Stimulated activated CD4-positive, alpha-beta T cell treated with anti-CD3 and anti-CD28 coated beads, Interleukin-12 subunit alpha, Interleukin-12 subunit beta, amount 100 ng/mL, for 24 hours (primary cell): ENCODE measurements at places on chromosomes 4 and X.

- DNase-seq, result no peak
Observed at GRCh38 chrX:130702867-130703707, 199.9 kb downstream of the ENOX2 start.

DNA sequence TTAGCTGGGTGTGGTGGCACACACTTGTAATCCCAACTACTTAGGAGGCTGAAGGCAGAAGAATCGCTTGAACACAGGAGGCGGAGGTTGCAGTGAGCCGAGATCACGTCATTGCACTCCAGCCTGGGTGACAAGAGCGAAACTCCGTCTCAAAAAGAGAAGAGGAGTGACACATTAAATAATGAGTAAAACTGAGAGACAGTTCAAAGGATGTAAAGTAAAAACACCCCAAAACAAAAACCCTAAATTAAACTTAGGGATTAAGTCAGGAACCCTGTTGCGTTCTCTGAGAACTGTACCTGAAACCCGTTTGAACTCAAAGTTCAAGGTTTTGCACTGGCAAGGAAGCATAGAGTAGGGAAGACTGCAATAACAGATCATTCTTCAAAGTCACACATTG is 141.7 kb downstream of the BRWD3 start:
- no peak for DNase-seq

GRCh38 chr4:77615153-77615552 is 9.5 kb downstream of the CXCL13 start:
- no peak for DNase-seq

- DNase-seq, result no peak
Observed at GRCh38 chr4:38150766-38151165, 190.6 kb downstream of the PTTG2 start.

DNA sequence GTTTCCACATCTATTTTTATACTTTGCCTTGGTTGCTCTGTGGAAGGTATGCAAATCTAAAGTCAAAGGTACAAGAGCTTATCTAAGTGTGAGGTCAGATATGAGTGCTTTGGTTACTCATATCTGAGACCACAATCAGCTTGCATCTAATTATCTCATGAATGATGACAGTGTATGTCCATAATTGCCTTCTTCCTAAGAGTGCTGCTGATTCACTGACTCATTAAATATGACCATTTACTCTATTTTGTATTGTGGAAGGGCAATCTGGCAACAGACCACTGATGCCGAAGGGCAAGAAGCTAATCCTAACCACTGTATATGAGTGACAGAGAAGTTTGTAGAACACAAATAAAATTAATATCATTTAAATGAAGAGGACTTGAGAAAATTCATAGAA is 1190.2 kb upstream of the AGA start:
- no peak for DNase-seq

DNA sequence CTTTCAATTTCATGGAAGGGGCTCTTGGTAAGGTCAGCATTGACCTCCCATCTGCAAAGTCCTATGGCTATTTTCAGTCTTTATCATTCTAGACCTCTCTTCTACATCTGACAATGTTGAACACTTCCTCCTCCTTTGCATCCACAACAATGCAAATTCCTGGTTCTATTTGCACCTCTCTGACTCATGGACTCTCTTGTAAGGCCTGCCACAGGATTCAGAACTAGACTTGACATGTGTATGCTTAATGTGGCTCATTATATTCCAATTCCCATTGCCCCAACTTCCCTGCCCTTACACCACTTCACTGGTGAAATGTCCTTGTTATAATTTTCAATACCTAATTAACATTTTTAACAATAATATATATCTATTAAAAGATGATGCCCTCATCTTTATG is 314.3 kb upstream of the FGF13 start:
- DNase-seq, result no peak

DNA sequence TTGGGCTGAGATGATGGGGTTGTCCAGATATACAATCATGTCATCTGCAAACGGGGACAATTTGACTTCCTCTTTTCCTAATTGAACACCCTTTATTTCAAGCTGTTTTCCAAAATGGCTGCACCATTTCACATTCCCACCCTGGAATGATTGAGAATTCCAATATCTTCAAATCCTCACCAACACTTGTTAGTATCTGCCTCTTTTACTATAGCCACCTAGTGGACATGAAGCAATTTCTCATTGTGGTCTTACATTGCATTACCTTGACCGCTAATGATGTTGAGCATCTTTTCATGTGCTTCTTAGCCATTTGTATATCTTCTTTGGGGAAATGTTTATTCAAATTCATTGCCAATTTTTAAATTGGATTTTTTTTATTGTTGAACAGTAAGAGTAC is 364.8 kb downstream of the SMARCA1 start:
- no peak for DNase-seq

DNA sequence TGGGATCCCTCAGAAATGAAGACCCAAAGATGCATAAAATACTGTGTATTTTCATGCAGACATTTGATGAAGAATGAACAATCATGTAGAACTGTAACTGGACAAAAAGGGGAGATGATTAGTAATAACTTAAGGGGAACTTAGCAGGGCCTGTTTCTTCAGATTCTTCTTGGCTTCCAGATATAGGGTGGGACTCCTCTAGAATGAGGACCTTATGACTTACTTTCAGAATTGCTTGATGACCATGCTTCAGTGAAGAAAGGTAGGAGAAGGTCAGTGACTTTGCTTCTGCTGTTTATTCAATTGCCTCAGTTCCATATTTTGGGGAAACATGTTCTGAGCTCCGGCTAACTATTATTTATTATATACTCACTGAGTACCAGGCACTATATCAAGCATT is 580.8 kb downstream of the CENPC start:
- DNase-seq, result no peak

- no peak for DNase-seq
Observed at GRCh38 chr4:134308910-134309309, 107.3 kb upstream of the PABPC4L start.

GRCh38 chr4:54155936-54156335 is 56.0 kb downstream of the GSX2 start:
- DNase-seq, result no peak

- no peak for DNase-seq
Observed at GRCh38 chr4:127352220-127353113, 280.3 kb upstream of the INTU start.

GRCh38 chrX:44903830-44904530 is 31.0 kb downstream of the KDM6A start:
- DNase-seq, result no peak
